Lower leg skin (tissue), 4 donors: ENCODE measurements at places on chromosomes 1 and 21. TPM values are rescaled to one million over a fixed set of nuclear protein-coding genes. Genes with fewer than 3 reads are reported as not detected.

The ABCA4 gene
- 5.3 TPM for total RNA-seq

The TNFRSF8 gene
- 1.4 TPM for total RNA-seq

The PAX7 gene
- total RNA-seq = not detected

The SUMO3 gene
- 43.4 TPM for total RNA-seq

The CDC42BPA gene
- 26.9 TPM for total RNA-seq

The ESRRG gene
- 7.0 TPM for total RNA-seq

The CSMD2 gene
- total RNA-seq = not detected

The GJB4 gene
- 146 TPM for total RNA-seq

The GABRD gene
- total RNA-seq = 2.0 TPM

The PHF13 gene
- 26.7 TPM for total RNA-seq

The MFN2 gene
- total RNA-seq = 125 TPM

The F13B gene
- total RNA-seq = not detected

The EVA1B gene
- 33.9 TPM for total RNA-seq

The TFF2 gene
- not detected for total RNA-seq

The GNPAT gene
- total RNA-seq = 43.7 TPM

The GPR25 gene
- total RNA-seq = not detected

The RUNX3 gene
- 19.4 TPM for total RNA-seq

The DMBX1 gene
- total RNA-seq = not detected

The MSH4 gene
- not detected for total RNA-seq

The ITLN2 gene
- total RNA-seq = 1.2 TPM

The HSD11B1 gene
- 41.4 TPM for total RNA-seq

The OR2L3 gene
- total RNA-seq = not detected

The EXTL1 gene
- total RNA-seq = 3.5 TPM

The CGN gene
- 33.6 TPM for total RNA-seq

The PLA2G2A gene
- total RNA-seq = 14.0 TPM
